ENCODE measurements at places on chromosomes 5 and 9.
A peak's percentile ranks its signal among the peaks of the same experiment; 100 is the strongest.

- DNase-seq = no peak
Measured at GRCh38 chr9:81893929-81894328, 34.3 kb upstream of the SPATA31D4 start.

DNA sequence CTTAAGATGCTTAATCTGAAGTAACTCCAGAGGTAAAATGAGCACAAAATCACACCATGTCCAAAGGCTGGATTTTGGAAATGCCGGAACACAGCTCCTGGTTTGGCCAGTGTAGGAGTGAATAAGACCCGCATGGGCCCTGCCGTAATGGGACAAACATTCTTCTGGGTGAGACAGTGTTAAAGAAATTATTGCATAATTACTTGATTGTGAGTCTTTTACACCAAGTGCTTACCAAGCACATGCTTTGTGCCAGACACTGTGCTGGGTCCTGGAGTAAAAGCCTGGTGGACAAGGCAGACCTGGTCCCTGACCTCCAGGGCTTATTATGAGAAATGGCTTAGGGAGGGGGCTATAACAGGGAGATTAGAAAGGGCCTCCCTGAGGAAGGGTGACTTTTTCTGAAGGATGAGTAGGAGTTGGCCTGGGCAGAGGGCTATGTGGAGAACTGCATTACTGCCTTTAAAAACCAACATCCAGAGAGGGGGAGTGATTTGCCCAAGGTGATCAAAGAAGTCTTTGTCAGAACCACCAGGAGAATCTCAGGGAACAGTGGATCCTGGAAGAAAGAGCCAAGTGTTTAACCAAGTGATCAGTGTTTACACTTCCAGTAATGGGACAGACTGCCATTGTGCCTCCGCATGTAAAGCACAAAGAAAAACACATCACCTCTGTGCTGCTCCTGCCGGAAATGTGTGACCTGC lies 3.5 kb downstream of the PDE6A start:
- DNase-seq = no peak

- DNase-seq = no peak
Measured at GRCh38 chr5:74196233-74196632, 444.3 kb downstream of the ENC1 start.

DNA sequence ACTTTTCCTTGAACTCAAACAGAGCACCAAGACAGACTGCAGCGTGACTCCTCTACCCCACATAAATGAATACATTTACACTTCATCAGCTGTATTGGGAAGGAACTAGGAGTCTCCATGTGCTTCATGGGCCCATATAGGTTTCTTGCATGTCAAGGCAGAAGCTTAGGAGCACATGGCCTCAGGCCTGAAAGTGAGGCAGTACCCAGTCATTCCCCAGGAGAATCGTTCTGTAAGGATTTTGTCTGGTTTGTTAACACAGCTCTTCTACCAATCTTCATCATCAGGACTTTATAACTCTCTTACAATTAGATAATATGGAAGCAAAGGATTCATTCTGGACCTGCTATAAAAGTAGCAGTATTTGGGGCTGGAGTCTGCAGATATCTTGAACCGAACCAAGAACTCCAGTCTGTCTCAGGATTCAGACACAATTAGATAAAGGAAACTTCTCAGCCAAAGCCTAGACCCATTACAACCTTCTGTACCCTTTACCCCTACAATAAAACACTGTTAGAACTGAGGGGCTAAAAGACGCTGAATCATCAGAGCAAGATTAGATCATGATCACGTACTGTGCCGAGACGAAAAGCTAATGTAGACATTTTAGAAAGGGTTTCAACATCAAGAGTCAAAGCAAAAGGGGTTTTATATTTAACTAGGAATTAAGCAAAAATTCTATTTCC lies 385.5 kb upstream of the SLC30A5 start:
- no peak for DNase-seq

- DNase-seq = no peak
Measured at GRCh38 chr5:6572825-6573380, 59.9 kb downstream of the NSUN2 start.

DNA sequence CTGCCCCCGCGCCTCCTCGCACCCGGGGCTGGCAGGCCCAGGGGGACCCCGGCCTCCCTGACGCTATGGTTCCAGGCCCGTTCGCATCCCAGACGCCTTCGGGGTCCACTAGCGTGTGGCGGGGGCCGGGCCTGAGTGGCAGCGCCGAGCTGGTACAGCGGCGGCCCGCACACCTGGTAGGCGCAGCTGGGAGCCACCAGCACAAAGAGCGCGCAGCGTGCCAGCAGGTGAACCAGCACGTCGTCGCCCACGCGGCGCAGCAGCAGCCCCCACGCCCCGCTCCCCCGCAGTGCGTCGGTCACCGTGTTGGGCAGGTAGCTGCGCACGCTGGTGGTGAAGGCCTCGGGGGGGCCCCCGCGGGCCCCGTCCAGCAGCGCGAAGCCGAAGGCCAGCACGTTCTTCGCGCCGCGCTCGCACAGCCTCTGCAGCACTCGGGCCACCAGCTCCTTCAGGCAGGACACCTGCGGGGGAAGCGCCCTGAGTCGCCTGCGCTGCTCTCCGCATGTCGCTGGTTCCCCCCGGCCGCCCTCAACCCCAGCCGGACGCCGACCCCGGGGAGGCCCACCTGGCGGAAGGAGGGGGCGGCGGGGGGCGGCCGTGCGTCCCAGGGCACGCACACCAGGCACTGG lies 548 bp downstream of the TERT start:
- DNase-seq = no peak

GRCh38 chr5:101045689-101046088 lies 142.6 kb upstream of the ST8SIA4 start:
- DNase-seq = no peak

DNA sequence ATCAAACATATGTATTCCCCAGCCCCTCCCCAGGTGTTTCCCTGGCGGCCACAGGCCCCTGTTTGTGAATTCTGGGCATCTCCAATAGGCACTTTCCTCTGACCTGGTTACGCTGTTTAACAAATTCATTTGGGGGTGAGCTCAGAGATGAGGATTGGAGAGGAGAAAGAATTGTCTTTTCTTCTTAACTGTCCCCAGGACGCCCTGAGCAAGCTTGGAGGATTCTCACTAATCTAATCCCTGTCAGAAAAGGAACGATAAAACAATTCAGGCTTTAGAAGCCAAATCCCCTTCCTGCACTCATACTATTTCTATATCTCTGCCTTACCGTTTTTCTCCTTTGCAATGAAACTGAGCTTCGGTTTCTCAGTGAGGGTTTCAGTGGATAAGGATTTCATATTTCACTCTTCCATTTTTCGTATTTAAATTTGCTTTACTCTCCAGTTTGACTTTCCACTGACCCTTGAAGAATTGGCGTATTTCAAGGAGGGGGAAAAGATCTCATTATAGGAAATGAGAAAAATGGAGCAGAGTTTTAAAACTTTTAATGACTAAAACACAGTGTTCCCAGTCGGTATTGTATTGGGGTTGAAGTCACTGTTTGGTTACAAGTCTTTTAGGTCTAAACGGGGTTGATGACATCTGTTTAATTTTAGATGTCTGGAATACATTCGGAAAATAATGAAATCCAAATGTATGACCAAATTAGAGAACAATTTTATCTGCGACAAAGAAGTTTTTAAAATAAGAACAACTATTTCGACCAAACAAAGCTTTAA lies 180.1 kb downstream of the MACROH2A1 start:
- no peak for DNase-seq

GRCh38 chr5:176679365-176680225 lies 32.3 kb downstream of the TSPAN17 start:
- DNase-seq = no peak

- no peak for DNase-seq
Measured at GRCh38 chr9:7909537-7909936, 110.0 kb upstream of the DMAC1 start.

GRCh38 chr9:37897665-37898064 lies 6.3 kb downstream of the SLC25A51 start:
- no peak for DNase-seq

- no peak for DNase-seq
Measured at GRCh38 chr5:150658121-150658520, 2.9 kb upstream of the MYOZ3 start.

GRCh38 chr9:125747765-125748445 lies 732 bp downstream of the PBX3 start:
- DNase-seq = peak; percentile 51

GRCh38 chr5:179257176-179257682 lies 88.0 kb downstream of the ADAMTS2 start:
- DNase-seq = no peak

GRCh38 chr5:169122951-169123350 lies 178.0 kb downstream of the SLIT3 start:
- DNase-seq = no peak

DNA sequence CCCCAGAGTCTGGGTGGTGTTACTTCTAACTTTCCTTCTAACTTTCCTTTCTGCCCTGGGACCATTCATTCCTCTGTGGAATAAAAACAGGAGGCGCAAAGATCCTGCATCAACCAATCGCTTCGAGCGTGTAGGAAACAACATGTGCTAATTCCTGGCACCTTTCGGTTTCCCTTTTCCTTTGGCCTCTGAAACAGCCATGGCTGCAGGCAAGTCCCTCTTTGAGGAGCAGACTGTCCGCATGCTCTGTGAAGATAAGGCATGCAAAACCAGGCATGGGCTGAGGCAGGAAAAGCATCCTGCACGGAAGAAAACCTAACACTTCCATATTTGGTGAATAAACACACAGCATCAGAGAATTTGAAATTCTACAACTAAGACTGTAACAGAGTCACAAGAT lies 128.3 kb downstream of the HSD17B3 start:
- DNase-seq = no peak

DNA sequence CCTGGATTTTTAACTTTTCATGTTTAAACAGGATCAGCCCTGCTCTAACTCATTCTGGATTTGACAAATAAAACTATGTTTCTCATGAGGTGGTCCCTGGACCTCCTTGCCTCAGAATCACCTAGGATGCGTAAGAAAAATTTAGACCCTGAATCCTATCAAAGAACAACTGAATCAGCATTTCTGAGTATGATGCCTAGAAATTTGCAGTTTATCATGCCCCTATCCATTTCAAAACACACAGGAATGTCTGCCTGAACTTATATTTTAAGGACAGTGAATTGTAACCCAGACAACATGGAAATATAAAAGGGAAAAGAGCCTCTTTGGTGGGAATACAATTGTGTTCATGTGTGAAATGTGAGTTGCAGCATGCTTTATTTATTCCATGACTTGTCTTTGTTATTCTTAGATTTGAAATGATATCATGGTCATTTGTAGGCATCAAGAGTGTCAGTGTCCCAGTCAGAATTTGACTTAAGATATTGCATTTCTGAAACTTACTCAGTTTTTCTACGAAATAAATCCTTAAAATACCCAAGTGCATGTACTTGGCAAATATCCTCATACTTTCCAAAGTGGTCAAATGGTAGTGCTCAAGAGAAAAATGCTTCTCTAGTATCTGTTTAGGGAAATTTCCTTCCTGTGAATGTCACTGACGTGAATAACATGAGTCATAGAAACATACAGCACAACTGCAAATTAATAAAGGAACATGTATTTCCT lies 144.3 kb downstream of the GIN1 start:
- no peak for DNase-seq

DNA sequence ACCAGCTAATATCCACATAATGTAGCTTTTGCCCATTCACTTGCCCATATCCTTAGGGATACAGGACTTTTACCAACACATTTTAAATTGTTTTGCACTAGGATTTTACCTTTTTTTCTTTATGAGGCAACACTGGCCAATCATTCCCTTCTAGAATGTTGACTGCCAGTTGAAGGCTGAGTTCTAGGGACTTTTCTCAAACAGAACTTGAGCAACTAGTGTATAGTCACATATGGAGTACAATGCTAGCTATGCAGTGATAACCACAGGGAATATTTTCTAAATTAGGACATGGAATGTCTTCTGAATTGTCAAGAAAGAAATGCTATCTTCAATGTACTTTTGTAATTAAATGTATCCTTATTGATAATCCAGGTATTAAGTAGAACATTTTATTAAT lies 133.6 kb downstream of the OXCT1 start:
- DNase-seq = no peak

DNA sequence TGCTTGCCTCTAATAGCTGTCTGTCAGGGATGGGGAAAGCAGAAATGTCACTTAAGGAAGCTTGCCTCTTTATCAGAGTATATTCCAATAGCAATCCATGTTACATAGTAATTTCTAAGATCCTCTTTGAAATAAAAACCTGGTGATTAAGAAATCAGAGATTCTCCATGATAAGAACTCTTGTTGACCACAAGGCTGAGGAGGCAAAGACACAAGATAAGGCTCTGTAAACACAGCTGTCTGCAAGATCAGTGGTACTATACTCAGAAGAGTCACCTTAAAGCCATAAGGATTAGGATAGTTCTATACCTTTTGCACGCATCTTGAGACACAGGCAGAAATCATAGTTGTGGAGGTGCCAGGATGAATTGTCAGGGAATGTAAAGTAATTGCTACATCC lies 40.3 kb downstream of the HEXB start:
- DNase-seq = no peak

GRCh38 chr5:78893940-78894677 lies 91.0 kb downstream of the ARSB start:
- no peak for DNase-seq

GRCh38 chr5:111635916-111636570 lies 121.0 kb downstream of the NREP start:
- no peak for DNase-seq

GRCh38 chr9:26975728-26976707 lies 19.8 kb downstream of the IFT74 start:
- DNase-seq = peak; percentile 3

GRCh38 chr5:16565118-16565517 lies 51.7 kb downstream of the RETREG1 start:
- DNase-seq = no peak

DNA sequence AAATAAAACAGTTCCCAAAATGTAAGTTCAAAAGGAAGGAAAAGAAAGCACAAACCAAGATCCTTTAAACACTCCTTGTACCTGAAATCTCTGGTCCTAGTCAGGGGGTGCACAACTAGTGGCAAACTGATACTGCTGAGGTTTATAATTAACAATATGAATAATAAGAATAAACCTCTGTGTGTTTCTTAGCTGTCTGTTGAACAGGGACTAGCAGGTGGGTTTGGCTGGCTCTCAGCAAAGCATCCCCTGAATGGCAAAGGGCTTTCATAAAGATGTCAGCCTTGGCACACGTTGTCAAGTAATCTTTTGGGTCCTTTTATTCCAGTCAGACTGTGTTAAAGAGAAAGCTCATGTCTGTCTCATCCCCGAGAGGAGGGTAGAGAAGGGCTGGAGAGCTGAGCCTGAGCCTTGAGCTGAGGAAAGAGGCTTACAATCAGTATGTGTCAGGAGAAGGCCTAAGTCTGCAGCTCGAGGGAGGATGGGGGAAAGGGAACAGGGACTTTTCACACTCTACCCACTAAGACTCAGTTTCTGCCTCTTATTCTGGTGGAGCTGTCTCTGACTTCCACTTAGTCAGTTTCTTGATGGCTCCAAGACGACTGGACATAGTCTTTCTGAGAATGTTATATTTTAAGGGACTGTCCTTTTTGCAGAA lies 123.0 kb downstream of the GALNT10 start:
- no peak for DNase-seq

- no peak for DNase-seq
Measured at GRCh38 chr5:111670826-111671492, 86.0 kb downstream of the NREP start.
